Amniotic epithelial cell (primary cell): ENCODE measurements at places on chromosomes 5 and 9.
A peak's percentile ranks its signal among the peaks of the same experiment; 100 is the strongest.

GRCh38 chr5:23208959-23209431, 298.4 kb upstream of the PRDM9 start:
- DNase-seq, result peak; percentile 24

GRCh38 chr9:76374783-76375559, 19.3 kb downstream of the RFK start:
- peak; percentile 97 for DNase-seq

DNA sequence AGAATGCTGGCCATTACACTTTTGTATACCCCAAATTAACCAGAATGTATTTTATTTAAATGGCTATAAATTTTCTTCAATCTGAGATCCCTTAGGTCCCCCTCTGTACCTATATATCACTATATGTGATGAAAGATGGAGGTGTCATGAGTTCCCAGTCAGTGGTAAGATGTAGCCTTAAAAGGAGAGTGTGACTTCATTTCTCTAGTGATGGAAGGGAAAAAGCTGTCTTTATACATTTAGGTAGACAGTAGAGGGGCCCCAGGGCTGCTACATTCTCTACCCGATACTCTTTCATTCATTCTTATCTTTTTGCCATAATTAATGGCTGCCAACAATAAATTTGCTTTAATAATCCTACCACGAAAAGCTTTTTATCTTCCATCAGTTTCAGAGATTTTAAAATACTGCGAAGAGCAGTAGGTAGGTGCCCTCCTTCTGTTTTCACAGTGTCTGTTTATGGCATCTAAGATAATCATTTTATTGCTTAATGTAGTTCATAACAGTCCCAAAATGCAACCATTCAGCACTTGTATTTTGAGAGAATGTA, 301.3 kb downstream of the ZNF608 start:
- DNase-seq, result no peak

GRCh38 chr5:134084022-134084565, 30.4 kb upstream of the TCF7 start:
- no peak for DNase-seq
